CD4-positive, alpha-beta T cell treated with Interleukin-6 at 100 ng/mL for 8 hours (primary cell): ENCODE measurements at places on chromosomes 4 and X.
A peak's percentile ranks its signal among the peaks of the same experiment; 100 is the strongest.

GRCh38 chrX:112818114-112819007, 22.3 kb downstream of the AMOT start:
- no peak for DNase-seq

DNA sequence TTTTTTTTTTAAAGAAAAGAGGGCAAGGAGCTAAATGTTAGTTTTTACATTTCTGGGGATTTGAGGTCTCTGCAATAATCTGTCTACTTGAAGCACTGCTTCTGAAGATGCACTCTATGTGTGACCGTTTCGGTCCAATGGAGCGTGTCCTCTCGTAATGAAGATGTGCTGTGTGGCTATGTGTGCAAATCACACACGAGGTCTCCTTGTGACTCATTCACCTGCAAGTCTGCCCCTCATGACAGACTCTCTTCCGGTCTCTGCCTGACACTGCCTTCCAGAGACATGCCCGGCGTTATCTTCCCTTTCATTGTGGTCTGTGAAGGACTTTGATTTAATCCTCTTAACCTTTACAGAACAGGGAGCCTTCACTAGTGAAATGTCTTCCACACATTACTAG, 84.3 kb downstream of the TRAM1L1 start:
- DNase-seq: no peak

DNA sequence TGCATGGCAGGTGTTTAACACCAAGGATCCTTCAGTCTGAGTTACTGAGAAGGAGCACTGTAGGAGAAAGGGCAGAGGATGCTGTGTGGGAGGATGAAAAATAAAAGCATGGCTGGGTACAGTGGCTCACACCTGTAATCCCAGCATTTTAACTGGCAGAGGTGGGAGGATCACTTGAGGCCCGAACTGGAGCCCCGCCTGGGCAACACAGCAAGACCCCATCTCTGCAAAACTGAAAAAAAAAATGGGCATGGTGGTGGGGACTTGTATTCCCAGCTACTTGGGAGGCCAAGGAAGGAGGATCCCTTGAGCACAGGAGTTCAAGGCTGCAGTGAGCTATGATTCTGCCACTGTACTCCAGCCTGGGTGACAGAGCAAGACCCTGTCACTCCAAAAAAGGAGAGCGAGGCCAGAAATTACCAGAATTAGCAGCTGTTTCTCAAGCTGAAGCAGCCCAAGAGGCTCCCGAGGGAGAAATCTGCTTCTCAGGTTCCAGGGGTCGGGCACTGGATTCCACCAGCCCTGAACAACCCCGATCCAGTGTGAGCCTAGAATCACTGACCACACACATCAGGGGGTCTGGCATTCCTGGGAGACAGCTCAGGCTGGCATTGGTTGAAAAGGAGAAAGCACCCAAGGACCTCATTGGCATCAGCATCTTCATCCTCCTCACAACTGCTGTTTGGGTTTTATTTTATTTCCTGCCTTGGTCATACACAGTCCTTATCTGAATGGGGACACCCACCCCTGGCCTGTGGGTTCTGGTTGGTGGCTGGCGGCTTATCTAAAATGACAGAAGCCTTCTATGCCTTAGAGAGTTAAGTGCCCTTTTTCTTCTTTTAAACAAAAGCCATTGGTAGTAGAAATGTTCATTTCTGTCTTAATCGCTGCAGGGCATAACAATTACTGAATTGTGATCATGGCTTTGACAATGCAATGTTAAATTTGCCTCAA, 66.3 kb upstream of the TRIM2 start:
- no peak for DNase-seq

GRCh38 chrX:107731831-107732502, 43.6 kb downstream of the TSC22D3 start:
- no peak for DNase-seq

DNA sequence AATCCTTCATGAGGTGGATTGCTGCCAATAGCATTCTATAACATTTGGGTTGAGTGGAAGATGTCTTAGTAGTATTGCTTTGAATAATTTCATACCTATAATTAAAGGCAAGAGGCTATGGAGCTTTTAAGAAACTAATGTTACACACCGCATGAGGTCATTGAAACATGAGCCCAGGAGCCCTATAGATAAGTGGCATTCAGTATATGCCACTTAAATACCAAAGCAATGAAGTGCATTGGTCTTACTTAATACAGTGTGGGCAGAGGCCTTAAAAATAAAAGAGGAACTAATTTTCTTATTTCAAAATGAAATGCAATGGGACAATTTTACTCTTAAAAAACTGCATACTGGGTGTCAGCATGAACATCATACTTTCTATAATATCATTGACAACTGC, 47.5 kb downstream of the SPATA18 start:
- DNase-seq: no peak

GRCh38 chr4:98658287-98659105, at the start of gene TSPAN5:
TSPAN5 (minus strand) TSS chr4:98658611.
- peak; percentile 79 for DNase-seq

DNA sequence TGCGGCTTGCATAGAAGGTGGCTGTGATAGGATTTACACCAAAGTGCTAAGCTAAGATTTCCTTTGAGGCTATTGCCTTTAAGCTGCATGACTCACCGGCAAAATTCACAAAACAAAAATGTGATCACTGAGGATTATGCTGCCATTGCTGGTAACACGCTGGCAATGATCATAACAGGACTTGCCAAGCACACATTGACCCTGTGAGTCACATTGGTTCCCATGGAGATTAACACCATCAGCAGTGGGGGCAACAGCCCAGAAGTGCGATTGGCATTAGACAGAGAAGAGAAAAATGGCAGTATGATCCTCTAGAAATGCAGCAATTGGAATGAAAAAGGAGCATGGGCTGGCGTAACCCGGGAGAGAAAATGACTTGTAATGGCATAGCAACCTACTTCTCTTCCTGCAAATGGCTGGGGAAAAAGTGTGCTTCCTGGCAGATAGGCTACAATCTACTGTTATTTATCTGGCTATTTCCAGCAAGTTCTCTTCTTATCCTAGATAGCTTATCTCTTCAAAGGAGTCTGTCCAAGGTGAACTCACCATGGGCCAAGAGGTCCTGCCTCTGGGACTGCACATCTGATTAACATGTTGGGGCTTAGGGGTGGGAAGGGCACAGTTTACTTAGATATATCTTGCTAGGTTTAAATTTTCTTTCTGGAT, 314.2 kb upstream of the IGFBP7 start:
- no peak for DNase-seq

GRCh38 chr4:5340991-5341451, 289.7 kb downstream of the STK32B start:
- no peak for DNase-seq

GRCh38 chr4:121953860-121954259, 2.0 kb upstream of the TRPC3 start:
- no peak for DNase-seq

DNA sequence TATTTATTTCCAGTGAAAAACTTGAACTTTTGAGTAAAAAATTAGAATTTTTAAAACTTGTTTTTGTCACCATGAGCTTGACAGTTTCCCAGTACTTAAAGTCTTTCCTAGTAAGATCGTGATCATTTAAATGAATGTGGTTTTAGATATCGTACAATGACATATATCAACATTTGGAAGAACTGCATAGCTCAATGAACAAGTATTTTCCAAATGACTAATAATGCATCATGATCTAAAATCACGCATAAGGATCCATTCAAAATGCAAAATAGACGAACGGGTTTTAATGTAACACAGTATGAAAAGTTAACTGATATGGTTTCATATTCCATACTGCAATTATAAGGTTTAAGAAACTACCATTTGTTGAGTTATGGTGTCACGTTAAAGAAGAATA, 4.1 kb upstream of the NDNF start:
- DNase-seq: no peak

DNA sequence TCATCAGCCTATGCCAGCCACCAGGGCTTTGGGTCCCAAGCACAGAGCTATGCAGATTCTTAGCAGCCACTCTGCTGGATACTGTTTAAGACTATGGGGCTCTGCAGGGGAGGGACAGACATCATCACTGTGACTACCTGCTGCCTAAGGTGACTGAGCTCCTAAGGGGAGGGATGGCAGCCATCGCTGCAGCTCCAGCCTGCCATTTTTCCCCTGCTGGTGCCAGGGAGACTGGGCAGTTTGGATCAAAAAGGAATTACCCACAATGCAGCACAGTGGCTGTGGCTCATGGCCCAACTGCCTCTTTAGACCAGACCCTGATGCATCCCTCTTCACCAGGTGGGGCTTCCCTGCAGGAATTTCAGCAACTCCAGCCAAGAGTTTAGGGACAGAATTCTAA, 28.6 kb upstream of the INPP4B start:
- no peak for DNase-seq

GRCh38 chr4:7253341-7253700, 61.0 kb downstream of the SORCS2 start:
- no peak for DNase-seq

DNA sequence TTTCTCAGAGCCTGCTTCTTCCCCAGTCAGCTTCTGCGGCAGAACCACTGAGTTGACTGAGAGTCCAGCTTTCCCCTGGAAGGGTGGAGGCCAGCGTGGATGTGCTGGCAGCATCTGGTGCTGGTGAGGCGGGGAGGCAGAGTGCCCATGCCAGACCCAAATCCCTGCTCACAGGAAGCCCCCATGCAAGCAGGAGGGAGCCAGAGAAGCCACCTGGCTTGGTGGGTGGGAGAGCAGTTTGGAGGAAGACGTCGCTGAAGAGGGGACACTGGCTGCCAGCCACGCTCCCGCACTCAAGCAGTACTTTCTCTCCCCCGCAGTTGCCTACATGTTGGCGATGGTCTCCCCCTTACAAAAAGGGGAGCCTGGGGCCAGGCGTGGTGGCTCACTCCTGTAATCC, 6.0 kb downstream of the PDZD4 start:
- no peak for DNase-seq

DNA sequence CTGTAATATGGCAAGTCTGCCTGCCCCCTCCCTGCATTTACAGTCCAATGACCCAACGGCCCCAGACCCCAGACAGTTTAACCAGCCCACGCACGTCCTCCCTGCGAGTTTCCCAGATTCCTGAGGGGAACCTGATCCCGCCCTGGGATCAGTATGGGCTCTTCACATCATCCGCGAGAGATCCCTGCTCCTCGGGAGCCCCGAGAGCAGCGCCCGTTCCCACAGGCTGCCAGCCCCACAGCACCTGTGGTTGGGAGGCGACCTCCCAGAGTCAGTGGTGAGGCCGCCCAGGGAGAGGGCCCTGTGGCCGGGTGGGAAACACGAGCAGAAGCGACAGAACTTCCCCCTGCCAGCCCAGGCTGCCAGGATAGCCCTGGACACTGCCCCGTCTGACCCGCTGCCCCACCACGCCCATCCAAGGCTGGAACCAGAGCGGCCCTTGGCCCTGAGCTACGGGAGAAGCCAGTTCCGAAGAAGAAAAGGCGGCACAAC, 32.8 kb downstream of the TSC22D3 start:
- DNase-seq: no peak

DNA sequence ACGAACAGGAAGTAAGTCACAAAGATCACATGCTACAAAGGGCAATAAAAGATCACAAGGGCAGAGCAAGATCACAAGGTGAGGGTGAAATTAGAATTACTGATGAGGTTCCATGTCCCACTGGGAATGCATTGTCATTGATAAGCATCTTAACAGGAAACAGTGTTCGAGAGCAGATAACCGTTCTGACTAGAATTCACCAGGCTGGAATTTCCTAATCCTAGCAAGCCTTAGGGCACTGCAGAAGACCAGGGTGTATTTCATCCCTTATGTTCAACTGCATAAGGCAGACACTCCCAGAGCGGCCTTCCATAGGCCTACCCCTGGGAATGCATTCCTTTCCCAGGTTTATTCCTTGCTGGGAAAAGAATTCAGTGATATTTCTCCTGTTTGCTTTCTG, 980.6 kb upstream of the LCORL start:
- DNase-seq: no peak

DNA sequence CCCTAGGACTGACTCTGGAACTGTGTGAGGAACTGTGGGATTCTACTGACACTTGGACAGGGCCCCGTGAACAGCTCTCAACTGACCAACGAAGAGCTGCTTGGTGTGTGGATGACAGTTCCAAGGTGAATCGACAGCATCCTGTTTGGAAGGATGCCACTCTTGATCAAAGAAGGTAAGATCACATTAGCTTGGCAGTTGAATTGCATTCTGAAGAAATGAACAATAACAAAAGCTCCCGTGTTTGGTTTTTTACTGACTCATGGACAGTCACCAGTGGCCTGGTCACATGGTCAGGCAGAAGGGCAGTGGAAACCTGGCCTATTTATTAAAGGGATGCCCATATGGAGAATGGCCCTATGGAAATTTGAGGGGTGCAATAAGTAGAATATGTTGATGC, 33.1 kb upstream of the GPR34 start:
- no peak for DNase-seq

DNA sequence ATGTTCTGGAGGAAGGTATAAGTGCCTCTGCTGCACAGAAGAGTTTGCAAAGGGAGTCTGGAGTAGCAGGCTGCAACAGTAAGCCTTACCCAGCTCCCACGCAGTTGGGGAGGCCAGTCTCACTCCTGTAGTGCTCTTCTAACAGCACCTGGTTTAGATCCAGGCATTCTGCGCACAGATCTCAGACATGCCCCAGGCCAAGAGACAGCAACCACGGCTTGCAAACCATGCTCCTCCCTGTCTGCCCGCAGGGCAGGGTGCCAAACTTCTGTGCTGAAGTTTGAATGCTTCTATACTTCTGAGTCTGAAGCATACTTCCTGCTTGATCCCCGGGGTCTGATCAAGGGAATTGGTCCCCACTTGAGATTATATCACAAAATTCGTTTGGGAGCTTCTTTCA, 106.3 kb downstream of the LINC00632 start:
- DNase-seq: no peak

GRCh38 chr4:27248829-27249228, 388.2 kb downstream of the STIM2 start:
- no peak for DNase-seq

DNA sequence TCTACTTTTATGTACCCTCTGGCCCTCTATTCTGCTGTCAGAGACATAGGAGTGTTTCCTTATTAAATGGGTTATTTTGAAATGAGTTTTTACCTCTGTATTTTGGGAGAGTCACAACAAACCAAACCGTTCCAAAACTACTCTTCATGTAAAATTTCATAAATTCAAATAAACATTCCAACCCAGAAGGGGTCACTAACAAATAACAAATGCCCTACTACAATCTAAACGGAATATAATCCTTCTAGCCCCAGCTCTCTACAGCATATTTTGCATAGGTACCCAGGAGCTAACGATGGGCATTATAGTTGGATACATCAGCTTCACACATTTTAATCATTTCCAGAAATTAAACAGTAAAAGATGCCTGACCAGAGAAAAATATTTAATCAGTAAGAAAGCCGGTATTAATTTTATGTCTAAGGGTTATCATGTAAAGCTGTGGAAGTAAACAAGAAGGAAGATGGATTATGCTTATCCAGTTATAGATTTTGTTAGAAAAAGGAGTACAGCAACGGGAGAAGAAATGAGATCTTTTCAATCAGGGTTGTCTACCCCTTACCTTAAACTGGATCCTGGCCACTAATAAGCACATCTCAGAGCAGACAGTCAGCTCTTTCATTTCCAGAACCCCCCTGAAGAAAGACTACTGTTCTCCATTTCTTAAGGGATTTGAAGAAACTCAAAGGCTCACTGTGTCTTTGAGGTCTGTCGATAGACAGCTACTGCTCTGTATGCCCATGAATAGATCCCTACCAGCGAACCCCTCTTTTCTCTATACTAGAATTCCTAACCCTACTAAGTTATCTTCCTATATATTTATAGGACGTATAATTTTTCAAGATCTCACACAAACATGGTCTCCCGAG, 1.2 kb downstream of the UGDH start:
- no peak for DNase-seq
